NCI-H526 treated with DMSO at 0.1 percent for 48 hours (cell line): ENCODE measurements at places on chromosomes 7 and 10.

DNA sequence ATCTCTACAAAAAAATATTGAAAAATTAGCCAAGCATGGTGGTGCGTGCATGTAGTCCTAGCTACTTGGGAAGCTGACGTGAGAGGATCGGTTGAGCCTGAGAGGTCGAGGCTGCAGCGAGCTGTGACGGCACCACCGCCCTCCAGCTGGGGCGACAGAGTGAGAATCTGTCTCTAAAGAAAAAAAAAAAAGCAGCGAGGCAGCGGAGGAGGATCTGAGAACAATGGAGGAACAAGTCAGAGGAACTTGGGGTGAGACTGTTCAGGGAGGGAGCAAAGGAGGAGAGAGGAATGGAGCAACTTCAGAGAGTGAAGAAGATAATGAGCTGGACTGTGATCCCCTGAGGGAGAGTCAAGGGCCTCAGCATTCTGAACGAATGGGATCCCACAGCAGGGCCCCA, 85.4 kb downstream of the MKX start:
- no peak for DNase-seq

DNA sequence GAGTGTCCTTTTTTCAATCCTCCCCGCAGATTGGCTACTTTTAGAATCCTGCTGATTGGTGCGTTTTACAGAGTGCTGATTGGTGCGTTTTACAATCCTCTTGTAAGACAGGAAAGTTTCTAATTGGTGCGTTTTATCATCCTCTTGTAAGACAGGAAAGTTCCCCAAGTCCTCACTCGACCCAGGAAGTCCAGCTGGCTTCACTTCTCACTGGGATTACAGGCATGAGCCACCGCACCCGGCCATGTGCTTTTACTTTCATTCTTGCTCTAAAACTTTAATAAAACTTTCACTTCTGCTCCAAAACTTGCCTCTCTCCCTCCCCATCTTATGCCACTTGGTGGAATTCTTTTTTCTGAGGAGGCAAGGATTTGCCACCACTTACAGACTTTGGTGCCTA, 17.0 kb upstream of the WAPL start:
- DNase-seq = no peak

GRCh38 chr7:113202284-113202683, 83.9 kb upstream of the SMIM30 start:
- DNase-seq = no peak

- no peak for DNase-seq
Observed at GRCh38 chr10:58014436-58014835, 253.3 kb downstream of the IPMK start.

DNA sequence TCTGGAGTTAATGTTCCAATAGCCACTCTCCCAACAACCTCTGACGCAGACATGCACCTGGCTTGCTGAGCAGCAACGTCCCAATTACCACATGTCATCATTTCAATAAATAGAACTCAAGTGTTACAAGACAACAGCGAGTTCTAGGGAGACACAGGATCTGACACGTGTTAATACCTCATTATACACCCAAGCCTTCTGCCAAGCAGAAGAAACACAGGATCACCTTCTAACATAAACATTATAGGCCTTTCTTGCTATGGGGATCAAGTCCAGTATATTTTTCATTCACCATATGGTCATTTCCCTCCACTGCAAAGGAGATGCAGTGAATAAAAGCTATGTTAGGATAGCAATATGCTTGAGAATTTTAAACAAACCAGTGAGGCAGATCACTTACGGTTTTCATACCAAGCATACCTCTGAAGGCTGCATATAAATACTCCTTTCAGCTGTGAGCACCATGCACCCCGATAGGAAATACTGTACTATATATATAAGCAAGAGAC, 74.2 kb downstream of the JAZF1 start:
- DNase-seq = no peak

DNA sequence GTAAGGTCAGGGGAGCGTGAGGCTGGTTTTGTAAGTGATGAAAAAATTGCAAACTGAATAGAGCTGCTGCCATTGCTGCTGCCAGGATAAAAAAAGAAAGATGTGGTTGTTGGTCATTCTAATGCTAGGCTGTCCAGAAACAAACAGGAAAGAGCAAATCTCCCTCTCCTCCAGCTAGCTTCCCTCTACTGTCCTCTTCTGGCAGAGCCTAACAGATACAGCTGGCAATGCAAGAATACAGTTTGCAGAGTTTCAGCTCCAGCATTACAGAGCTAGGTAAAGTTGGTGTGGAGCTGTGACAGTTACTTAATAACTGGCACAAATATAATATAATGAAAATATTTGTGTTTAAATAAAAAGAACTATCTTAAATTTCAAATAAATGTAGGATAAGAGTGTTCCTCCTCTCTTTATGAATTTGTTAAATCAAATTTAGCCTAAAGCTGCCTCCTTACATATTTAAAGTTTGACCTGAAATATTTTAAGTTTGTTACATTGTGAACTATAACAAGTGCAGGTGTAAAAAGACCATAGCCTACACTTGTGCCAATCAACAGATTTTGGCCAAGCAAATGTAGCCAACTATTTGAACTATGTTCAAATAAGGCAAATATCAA, 407.7 kb downstream of the SH2D4B start:
- no peak for DNase-seq

DNA sequence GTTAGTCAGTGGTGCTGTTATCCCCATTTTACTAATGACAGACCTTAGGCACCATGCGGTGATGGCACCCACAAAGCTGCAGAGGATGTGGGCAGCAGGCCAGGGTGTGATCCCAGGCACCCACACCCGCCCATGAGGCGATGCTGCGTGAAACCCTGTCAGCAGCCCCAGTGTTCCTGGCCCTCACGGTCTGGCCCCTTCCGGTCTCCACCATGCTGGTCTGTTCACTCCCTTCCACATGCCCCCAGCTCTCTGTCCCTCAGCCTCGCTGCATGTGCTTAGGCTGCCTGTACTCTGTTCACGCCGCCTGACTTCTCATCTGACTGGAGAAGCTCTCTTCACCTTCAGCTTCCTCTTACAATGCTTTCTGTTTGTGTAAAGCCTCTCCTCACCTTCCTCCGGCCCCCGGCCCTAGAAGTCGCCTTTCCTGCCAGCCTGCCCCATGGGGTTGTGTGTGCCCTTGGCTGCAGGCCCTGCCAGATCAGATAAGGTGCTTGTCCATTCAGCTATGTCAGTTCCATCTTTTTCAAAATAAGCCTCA, 17.6 kb upstream of the ORAI2 start:
- no peak for DNase-seq

- no peak for DNase-seq
Observed at GRCh38 chr10:131569851-131570715, 258.6 kb upstream of the TCERG1L start.

- DNase-seq = no peak
Observed at GRCh38 chr10:107623292-107623691, 458.8 kb upstream of the SORCS1 start.

DNA sequence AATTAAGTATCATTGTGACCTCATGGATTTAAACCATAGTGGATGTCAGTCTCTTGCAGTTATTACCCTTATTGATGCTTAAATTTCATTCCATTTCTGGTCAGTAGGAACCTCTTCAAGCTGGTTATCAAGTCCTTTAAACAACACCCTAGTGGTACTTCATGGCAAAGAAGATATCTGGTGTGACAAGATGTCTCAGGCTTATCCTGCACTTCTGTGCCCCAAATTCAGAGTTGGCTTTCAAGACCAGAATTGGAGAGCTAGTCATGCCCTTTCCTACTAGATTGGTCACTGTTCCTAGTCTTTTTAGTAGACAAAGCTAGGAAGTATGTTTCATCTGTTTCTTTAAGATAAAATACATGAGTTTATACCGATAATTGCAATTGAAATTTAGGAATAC, 54.9 kb downstream of the KMT2E start:
- no peak for DNase-seq

GRCh38 chr7:4797858-4798705, 22.7 kb downstream of the AP5Z1 start:
- no peak for DNase-seq

DNA sequence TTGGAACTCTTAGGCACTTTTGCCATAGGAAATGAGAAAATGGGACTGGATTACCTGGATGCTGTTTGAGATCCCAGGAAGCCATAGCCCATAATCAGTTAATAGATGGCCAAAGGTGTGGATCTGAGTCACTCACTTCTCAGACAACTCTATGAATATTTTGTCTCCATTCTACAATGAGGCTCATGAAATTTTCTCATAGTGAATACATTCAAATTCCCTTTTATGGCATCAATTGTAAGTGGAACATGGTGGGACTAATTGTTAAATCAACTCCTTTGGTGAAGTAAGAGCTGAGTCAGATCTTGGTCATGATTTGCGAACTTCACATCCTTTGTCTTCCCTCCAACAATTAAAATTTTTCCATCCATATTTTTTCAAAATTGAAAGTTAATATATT, 222.1 kb downstream of the ARL4A start:
- DNase-seq = no peak

- DNase-seq = no peak
Observed at GRCh38 chr10:89593043-89593442, 52.0 kb downstream of the PANK1 start.

DNA sequence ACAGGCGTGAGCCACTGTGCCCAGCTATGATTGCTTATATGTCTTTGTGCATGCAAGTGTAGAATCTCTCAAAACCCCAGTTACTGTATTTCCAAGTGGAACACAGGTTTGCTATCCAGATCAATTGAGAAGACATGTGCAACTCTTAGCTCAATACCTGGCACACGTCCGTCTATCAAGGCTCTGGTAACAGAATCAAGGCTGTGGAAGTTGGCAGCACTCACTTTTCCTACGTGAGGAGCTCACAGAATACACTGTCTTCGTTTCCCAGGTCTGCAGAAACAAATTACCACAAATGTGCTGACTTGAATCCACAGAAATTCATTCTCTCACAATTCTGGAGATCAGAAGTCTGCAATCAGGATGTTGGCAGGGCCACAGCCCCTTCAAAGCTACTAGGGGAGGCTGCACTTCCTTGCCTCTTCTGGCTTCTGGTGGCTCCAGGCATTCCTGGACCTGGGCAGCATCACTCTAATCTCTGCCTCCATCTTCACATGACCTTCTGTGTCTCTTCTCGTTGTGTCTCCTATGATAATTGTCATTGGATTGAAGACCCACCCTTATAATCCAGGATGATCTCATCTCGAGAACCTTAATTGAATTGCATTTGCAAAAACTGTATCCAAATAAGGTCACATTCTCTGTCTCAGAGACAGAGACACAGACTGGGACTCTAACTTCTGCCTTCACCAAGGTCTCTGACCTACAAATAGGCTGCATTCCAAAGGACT, 84.8 kb upstream of the C7orf33 start:
- DNase-seq = no peak

GRCh38 chr7:146768957-146769356, 652.4 kb downstream of the CNTNAP2 start:
- no peak for DNase-seq

GRCh38 chr10:78915190-78915518, 153.6 kb upstream of the ZMIZ1 start:
- no peak for DNase-seq

DNA sequence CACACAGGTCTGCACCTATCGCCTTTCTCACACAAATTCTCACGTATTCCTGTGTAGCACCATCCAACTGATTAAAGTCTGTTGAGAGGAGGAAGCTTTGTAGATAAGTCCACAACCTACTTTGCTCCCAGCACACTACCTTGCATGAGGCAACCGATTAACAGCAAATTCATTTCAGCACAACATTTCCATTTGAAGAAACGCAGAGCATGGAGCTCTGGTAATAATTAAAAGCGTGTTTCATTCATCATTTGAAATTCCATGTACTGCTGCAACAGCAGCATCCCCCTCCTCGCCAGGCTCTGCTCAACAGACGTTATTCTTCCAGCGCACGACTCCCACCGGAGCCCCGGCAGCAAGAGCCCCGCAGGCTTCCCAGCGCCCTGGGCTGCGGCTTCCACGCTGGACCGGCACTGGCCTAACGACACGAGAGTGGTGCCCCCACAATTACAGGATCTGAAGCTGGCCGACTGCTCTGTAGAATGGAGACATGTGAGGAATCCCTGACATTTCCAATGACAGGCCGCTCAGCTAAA, 118.8 kb downstream of the DIP2C start:
- no peak for DNase-seq

- no peak for DNase-seq
Observed at GRCh38 chr10:49282879-49283341, 16.1 kb upstream of the C10orf71 start.

DNA sequence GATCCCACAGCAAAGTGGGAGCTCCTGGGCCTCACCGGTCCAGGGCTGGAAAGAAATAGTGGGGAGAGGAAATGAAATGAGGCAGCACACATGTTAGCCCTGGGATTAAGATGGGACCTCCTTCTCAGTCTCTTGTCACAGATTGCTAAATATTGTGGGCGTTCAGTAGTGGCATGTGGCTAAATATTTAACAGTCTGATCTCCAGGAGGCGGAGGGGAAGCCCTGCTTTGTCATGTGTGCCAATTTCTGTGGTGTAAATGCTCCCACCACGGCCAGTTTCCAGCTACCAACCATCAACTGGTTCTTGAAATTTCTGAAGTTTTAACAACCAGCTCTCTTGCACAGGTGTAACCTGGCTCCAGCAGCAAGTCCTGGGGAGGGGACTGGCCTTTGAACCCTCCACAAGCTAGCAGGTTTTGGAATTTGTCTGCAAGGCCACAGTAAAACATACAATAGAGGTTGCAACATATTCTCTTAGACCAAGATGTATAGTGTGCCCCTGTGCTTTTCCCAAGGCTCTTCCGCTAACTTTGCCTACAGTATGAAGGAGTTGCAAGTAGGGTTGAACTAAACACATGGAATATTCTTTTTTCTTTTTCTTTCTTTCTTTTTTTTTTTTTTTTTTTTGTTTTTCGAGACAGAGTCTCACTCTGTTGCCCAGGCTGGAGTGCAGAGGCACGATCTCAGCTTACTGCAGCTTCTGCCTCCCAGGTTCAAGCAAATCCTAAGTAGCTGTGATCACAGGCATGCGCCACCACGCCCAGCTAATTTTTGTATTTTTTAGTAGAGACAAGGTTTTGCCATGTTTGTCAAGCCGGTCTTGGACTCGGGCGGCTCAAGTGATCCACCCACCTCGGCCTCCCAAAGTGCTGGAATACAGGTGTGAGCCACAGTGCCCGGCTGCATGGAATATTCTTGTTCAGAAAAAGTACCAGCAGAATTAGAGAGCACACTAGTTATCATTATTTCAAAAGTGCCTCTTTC, 103.1 kb upstream of the PCBD1 start:
- DNase-seq = no peak

DNA sequence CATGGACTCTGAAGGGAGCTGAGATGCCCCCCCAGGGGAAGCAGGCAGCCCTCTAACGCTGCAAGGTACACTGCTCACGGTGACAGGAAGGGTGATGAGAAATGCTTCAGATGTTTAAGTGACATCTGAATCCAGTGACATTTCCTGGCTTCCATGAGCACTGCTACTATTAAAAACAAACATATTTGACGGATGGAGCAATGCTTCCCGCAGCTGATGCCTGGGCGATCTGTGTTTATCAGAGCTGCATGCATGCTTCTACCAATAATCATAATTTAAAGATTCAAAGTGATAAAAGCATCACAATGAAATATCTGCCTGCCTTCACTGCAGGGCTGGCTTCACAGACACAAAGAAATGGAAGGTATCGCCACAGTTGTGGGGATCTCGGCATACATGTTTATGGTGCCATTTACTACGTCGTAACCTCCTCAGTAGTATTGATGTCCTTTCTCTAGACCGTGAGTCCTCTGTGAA, 66.1 kb upstream of the AOAH start:
- no peak for DNase-seq

- DNase-seq = no peak
Observed at GRCh38 chr10:66980246-66980815, 54.5 kb downstream of the LRRTM3 start.

GRCh38 chr7:100087055-100087750, 1.6 kb upstream of the COPS6 start:
- DNase-seq = no peak
